ENCODE measurements at places on chromosomes 2 and 18. TPM values are rescaled to one million over a fixed set of nuclear protein-coding genes. Genes with fewer than 3 reads are reported as not detected.

Gene HMSD
- not detected for polyA plus RNA-seq

- DNase-seq: no peak
Measured at GRCh38 chr2:170742000-170742399, 26.9 kb downstream of the SP5 start.

Gene DYSF
- 25.5 TPM for polyA plus RNA-seq

DNA sequence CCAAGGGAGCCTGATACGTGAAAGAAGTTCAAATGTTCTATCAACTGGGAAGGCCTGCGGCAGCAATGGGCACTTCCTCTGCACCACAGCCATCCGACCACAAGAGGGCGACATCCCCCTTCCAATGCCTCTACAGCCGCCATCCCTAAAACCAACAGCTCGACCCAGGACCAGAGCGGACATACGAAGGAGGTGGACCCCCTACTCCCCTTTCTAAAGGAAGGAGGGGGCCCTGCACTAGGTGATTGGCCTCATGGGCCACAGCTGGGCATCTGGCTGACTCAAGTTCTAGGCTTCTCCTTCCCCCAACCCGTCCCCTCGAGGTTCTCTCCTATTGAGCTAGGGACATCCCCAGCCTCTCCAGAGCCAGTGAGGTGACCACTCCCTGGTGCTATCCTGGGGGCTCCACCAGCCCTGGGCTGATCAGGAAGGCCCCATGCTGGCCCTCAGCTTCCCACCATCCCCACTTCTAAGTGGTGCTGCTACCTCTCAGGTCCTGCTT is 217.2 kb downstream of the TNS1 start:
- peak; percentile 77 for DNase-seq

Gene TXNL1
- polyA plus RNA-seq: 77.1 TPM

Gene OTOF
- 0.03 TPM for polyA plus RNA-seq

Gene FAM124B
- 4.0 TPM for polyA plus RNA-seq
